Activated naive CD8-positive, alpha-beta T cell treated with anti-CD3 and anti-CD28 coated beads, Interleukin-2, amount 50 U/mL, for 24 hours (primary cell): ENCODE measurements at places on chromosomes 12 and 14.

- DNase-seq = no peak
These were observed 1.6 kb downstream of the ACSS3 start for GRCh38 chr12:81079280-81080076.

GRCh38 chr12:92695056-92695455 lies 7.7 kb upstream of the PLEKHG7 start:
- DNase-seq = no peak

DNA sequence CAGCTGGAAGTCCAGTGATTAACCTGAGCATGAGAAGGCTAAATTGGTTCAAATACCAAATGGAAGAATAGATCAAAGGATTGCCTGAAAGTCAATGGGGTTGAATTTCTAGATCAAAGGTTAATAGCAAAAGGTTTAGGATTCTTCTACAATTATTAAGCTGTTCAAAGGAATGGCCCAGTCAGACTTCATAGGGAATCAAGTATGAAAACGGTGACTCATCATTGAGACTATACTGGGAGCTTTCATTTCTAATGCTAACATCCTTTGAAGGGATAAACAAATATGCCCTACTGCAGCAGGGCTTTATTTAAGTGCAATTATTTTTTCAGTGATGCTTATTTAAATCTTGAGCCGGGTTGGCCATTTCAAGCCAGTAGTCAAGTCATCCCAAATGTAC lies 152.8 kb downstream of the RIMBP2 start:
- DNase-seq = no peak

- no peak for DNase-seq
These were observed 82.3 kb upstream of the ST8SIA1 start for GRCh38 chr12:22416801-22417200.

- no peak for DNase-seq
These were observed 200.5 kb upstream of the DCN start for GRCh38 chr12:91383099-91383498.

DNA sequence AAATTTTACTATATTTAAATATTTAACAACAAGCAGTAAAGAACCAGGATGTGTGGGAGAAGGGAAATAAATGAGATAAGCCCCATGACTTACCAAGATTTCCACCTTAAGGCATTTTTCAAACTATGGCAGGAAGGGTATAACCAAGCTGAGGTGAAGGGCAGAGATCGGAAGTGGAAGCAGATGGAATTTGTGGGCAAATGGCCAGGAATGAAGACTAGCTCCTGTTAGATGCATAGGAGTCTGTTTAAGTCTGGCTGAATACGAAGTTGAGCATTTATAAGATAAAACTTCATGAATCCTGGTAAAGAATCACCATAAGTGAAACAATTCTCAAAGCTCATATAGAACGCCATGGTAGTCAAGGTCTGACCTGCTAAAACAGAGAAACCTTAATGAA lies 163.5 kb downstream of the DIO2 start:
- DNase-seq = no peak

- DNase-seq = no peak
These were observed 810 bp upstream of the TMBIM4 start for GRCh38 chr12:66170606-66171005.

DNA sequence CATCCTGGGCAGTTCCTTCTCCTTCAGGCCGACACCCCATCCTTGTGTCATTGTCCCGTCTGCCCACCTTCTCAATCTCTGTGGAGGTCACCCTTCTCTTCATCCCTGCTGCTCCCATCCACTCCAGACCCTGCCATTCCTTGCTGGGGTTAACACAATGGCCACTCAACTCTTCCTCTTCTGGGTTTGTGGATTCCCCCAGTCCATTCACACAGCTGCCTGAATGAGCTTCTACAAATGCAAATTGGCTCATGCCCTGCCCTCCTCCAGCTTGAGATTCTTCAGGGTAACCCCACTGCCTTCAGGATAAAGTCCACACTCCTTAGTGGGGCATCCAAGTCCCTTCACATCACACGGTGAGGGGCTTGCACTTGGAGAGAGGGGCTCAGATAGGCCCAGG lies 17.2 kb upstream of the PRMT8 start:
- DNase-seq = no peak

- no peak for DNase-seq
These were observed 43.6 kb upstream of the DDX11 start for GRCh38 chr12:31029916-31030562.

GRCh38 chr14:77041881-77042545 lies 13.5 kb upstream of the IRF2BPL start:
- no peak for DNase-seq

GRCh38 chr12:28777603-28778365 lies 371.3 kb upstream of the FAR2 start:
- DNase-seq = no peak

DNA sequence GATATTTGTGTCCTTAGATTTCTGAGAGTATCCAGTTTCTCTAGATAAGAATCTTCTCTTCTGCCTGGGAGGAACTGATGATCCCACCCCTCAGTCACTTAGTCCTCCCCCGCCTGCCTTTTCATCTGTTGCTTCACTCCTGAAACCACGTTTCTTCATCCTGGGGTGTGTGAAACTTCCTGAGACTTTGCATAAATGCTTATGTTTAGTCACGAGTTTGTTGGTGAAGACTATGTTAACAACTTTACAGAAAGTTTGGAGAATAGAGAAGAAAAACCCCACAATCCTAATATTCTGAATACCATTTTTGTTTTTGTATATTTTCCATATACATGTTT lies 33.2 kb downstream of the MARK3 start:
- DNase-seq = no peak

DNA sequence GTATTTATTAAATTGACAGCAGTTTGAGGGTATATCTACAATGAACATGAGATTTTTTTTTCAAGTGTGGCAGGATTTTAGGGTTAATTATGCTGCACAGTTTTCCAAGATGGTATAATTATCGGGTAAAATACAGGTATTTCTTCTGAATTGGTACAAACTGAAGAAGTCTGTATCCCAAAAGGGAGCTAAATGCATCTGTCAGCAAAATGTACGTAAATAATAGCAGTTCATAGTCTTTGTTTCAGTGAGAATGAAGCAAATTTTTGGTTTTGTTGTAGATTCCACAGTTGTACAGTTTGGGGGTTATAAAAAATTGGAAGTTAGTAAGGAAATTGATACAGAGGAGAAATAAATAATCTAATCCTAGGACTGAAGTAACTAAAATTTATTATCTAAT lies 63.3 kb downstream of the RAD52 start:
- DNase-seq = no peak

GRCh38 chr14:94062344-94062940 lies 18.6 kb downstream of the DDX24 start:
- no peak for DNase-seq

GRCh38 chr12:11958221-11959091 lies 112.3 kb upstream of the BCL2L14 start:
- DNase-seq = peak; percentile 39

DNA sequence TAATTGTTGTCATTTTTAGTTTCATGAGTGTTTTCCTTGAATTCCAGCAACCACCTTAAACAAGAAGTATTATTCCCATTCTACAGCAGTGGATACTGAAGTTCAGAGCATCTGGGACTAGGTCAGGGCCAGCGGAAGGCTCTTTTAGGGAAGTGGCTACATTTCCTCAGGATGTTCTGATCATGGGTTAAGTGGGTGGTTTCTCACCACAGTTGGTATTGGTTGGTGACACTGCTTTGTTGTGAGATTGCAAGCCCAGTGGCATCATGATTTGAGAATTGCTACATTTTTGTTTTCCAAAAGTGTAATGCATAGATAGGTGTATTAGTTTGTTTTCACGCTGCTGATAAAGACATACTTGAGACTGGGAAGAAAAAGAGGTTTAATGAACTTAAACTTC lies 47.1 kb downstream of the SYNE2 start:
- no peak for DNase-seq

DNA sequence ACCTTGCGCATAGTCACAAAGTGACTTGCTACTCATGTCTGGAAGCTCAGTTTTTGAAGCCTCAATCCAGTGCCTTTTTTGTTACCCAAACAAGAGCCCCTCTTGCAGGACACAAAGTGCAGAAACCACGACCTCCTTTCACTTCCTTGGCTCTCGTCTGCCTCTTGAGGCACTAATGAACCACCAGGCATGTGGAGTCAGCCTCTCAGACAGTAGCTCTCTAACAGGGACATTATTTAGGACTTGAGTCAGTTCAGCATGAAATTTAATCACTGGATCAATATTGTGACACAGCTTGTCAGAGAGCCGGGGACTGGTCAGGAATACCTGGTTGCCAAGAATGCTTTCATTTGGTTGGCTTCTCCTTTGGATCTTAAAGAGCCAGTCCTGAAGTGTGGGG lies 46.7 kb downstream of the HSPB8 start:
- no peak for DNase-seq

- no peak for DNase-seq
These were observed 31.0 kb downstream of the PLCZ1 start for GRCh38 chr12:18706798-18707197.

GRCh38 chr12:89648211-89648930 lies 60.3 kb downstream of the ATP2B1 start:
- DNase-seq = no peak

DNA sequence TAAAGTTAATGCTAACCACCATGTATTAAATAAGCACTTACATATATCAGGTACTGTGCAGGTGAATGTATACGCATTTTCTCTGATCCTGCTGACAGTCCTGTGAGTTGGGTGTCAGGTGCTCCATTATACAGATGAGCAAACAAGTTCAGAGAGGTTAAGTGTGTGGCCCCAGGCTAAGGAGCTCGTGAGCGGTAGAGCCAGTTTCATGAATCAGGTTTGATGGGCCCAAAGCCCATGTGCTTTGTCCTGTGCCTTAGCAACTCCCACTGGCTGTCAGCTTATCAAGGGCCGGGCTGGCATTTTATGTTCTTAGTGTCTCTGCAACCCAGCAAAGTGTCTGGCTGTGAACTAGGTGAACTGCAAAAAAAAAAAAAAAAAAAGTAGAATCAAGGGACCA lies 701.2 kb upstream of the TBX3 start:
- no peak for DNase-seq
